ENCODE measurements at places on chromosomes 3 and 15.

- no peak for DNase-seq
Observed at GRCh38 chr3:38119248-38119544, 17.7 kb downstream of the ACAA1 start.

DNA sequence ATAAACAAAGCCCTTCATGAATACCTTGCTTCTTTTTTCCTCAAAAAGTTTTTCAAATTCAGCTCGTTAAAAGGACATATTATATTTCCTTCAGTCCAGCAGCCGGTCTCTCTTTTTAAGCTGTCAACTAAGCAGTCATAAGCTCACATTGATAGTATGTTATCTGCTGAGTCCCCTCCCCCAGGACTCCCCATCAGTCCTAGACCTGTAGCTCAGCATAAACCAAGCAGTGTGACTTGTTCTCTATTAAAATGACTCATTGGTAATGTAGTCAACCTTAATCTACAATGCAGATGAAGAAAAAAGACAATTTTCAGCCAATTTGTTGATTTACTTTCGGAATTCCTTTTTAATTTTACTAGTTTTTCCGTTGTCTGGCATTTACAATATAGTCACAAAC, 483.8 kb downstream of the MECOM start:
- DNase-seq: no peak

- no peak for DNase-seq
Observed at GRCh38 chr15:101533371-101534140, 44.0 kb upstream of the PCSK6 start.

DNA sequence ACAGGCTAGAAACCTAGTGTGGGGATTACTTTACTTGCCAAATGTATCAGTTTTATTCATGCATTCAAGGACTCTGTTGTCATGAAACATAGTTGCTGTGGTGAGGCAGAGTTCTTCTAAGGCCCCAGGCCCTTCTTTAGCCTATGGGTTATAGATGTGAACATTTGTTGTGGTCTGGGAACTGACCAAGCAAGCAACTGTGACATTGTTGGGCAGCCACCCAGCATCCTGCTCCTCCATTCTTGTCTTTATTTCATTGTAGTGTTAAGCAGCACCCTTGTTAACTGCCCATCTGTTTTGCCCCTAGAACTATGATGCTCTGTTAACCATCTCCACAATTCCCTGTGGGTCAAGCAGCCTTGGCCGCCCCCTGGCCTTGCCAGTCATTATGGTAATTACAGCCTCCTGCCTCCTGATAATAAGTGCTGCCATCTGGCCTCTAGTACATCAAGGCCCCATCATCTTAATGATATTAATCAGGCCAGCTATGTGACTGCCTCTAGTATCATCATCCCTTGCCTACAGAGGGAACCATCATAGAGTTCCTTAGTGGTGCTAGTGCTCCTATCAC, 12.2 kb upstream of the IFT57 start:
- DNase-seq: no peak

DNA sequence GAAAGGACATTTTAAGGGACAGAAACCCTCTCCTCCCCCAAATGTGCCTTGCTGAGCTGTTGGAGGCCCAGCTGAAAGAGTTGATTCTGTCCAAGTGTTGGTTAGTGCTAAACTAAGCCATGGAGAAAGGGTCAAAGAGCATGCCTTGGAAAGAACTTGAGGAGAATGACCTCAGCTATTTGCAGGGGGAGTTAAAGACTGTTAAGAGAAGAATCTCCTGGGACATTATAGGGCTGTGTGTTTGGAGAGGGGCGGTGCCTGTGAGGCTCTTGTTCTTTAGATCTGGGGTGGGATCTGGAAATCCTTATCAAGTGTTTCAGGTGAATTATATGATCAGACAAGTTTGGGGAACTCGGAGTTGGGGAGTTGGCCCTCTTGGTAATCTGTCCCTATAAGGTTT, 13.0 kb downstream of the FNDC3B start:
- DNase-seq: no peak

- DNase-seq: no peak
Observed at GRCh38 chr3:18134386-18135059, 290.6 kb downstream of the SATB1 start.

DNA sequence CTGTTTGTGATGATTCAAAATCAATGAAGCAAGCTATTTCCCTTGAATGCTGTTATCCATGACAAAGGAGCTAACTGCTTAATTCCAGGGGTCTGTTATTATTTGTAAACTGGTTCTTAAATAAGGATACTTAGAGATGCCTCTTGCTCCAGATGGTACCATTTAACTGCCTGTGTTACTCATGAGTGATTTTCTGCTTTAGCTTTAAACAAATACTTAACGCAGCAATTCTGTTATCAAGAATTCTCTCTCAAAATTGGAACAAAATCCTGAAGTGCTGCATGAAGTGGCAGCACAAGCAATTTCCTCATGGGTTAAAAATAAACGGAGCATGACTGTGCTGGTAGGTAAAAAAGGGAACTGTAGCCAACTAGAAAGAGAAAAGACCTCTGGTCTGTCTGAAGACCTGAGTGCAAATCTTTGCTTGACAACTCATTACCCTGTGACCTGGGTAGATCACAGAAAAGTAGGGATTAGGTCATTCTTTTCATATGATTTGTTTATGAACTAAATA, 62.5 kb upstream of the GBE1 start:
- no peak for DNase-seq

DNA sequence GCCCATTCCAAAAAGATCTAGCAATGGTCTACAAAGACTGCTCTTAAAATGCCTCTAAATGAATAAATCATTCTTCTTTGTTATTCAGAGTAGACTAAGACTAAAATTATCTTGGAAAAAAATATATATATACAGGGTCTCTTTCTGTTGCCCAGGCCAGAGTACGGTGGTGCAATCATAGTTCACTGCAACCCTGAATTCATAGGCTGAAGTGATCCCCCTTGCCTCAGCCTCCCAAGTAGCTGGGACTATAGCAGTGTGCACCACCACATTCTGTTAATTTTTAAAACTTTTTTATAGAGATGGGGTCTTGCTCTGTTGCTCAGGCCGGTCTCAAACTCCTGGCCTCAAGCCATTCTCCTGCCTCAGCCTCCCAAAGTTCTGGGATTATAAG, 18.7 kb downstream of the WWTR1 start:
- DNase-seq: no peak

- DNase-seq: no peak
Observed at GRCh38 chr3:119571688-119572087, 7.6 kb upstream of the ADPRH start.

- no peak for DNase-seq
Observed at GRCh38 chr3:127539366-127540060, 51.0 kb downstream of the TPRA1 start.

- DNase-seq: no peak
Observed at GRCh38 chr3:112364291-112364690, 31.3 kb downstream of the CD200 start.

DNA sequence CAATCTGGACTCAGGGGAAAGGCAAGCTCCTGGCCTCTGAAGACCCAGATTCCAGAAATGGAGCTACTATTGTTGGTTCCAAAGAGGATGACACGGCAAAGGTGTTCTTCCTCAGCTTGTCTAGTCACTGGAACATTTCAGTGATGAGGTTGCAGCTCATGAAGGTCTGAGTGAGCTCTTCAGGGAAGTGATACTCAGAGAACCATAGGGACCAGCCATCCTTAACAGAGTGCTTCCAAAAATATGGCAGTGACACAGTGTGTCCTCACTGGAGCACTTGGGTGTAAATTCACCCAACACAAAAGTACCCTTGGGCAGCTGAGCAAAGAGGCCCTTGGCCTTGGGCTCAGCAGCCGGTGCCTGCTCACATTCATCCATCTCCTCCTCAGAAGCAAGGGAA, 46.3 kb downstream of the SPTSSB start:
- no peak for DNase-seq

GRCh38 chr3:77283108-77283507, 243.2 kb downstream of the ROBO2 start:
- no peak for DNase-seq

DNA sequence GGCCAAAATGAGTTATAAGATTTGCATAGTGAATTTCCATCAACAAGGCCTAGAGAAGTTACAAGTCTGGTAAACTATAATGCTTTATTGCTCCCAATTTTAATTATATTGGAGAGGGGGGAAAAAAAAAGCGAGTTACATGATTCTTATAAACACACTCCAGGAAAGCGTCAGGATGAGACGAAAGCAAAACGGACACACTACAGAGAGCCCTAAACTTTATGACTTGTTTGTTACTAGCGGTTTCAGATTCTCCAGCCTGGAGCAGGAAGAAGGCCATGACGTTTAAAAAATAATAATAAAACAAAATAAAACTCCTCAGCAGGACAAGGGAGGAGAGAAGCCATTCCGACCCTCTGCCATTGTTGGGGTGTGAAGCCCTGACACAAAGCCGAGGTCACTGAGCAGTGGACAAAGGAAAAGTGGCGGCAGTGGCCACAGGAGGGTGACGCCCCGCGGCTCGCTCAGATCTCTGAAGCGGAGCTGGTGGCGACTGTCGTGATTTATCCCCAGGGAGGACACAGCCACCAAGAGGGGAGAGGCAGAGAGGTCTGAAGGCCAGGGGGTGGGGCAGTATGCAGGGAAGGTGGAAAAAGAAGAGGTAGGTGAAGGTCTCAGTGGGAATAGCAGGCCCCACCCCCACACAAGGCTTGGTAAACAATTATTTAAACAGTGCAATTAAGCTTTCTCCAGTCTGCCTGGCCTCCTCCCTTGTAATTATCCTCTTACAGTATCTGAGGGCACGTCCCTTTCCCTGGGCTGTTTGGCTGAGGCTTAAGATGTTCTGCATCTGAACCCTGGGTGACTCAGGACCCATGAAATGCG, 45.3 kb downstream of the ADAMTS9 start:
- peak; percentile 35 for DNase-seq

GRCh38 chr3:150035910-150036612, 65.4 kb upstream of the PFN2 start:
- no peak for DNase-seq

- no peak for DNase-seq
Observed at GRCh38 chr15:49606594-49606993, 14.0 kb downstream of the FAM227B start.

- DNase-seq: no peak
Observed at GRCh38 chr3:132008837-132009236, 26.0 kb downstream of the CPNE4 start.

All from COR-L47 (cell line).